Daoy (cell line): ENCODE measurements at places on chromosomes 12 and 14. TPM values are rescaled to one million over a fixed set of nuclear protein-coding genes. Genes with fewer than 3 reads are reported as not detected.

Gene SIX6
- 0.12 TPM in 1 of 2 replicates, not detected in the other for total RNA-seq

Gene NTN4
- total RNA-seq: 36.5 and 41.3 TPM in 2 replicates

Gene GLS2
- 5.4 TPM in 1 of 2 replicates, not detected in the other for total RNA-seq

Gene PGAM5
- 73.5 and 94.1 TPM in 2 replicates for total RNA-seq

Gene PTPRO
- 1.5 and 3.0 TPM in 2 replicates for total RNA-seq

Gene ACAD10
- total RNA-seq: 2.8 and 7.7 TPM in 2 replicates
